ENCODE measurements at places on chromosomes 6 and 20. TPM values are rescaled to one million over a fixed set of nuclear protein-coding genes. Genes with fewer than 3 reads are reported as not detected.

NOTCH4 gene
- total RNA-seq = 60.4 TPM

MUC21 gene
- not detected for total RNA-seq

DCDC2 gene
- not detected for total RNA-seq

LY6G5C gene
- 1.1 TPM for total RNA-seq

LGSN gene
- total RNA-seq = not detected

PANK2 gene
- total RNA-seq = 43.6 TPM

SLPI gene
- 0.19 TPM for total RNA-seq

CALHM6 gene
- total RNA-seq = 0.09 TPM

ATP6V1G2 gene
- total RNA-seq = 0.36 TPM

MAFB gene
- 0.63 TPM for total RNA-seq

CCDC28A gene
- 13.7 TPM for total RNA-seq
